ENCODE measurements at places on chromosomes 1 and 21. TPM values are rescaled to one million over a fixed set of nuclear protein-coding genes. Genes with fewer than 3 reads are reported as not detected.

Gene LRRC38
- not detected for total RNA-seq

Gene KCNE2
- total RNA-seq: not detected

Gene SLC19A1
- total RNA-seq: 8.3 TPM

Gene FABP3
- total RNA-seq: 6.6 TPM

Gene MIGA1
- total RNA-seq: 11.1 TPM

Gene THEM5
- total RNA-seq: not detected

Gene COL11A1
- total RNA-seq: 19.0 TPM

Gene C1orf226
- total RNA-seq: not detected

Gene GALE
- 67.8 TPM for total RNA-seq

Gene NUF2
- total RNA-seq: 102 TPM

Gene DNAH14
- total RNA-seq: 19.7 TPM

Gene CCDC24
- 5.5 TPM for total RNA-seq

DNA sequence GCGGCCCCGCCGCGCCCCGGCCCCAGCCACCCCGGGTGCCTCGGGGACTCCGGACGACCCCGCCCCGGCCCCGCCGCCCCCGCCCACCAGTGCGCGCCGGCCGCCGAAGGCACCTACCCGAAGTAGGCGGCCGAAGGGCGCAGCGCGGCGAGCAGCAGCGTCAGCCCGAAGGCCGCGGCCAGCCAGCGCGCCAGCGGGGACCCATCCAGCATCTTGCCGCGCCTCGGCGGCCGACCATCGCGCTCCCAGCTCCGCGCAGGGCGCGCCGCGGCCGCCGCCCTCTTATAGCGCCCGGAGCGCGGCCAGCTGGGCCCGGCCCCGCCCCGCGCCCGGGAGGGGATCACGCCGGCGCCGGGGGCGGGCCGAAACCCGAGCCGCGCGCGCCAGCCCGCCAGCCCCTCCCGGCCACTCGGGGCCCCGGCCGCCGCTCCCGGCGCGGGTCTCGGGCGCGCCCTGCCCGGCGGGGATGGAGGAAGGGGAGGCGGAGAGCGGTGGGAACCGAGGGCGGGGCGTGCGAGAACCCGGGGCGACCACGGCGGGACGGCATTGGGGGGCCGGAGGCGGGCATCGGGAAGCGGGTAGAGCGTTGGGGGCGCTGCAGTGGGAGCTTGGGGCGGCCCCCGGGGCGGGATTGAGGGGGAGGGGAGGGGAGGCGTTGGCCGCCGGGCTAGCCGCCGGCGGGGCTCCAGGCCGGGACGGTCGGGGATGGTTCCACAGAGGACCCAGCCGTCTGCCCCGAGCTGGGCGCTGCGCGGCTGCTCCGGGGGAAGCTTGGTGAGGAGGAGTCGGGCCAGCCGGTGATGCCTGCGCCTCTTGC lies at the start of gene WNT9A:
WNT9A (minus strand) TSS at position 257 of the 817 bp plus-strand sequence; CDS start at position 212, 45 bp downstream.
- peak; percentile 80 for DNase-seq

GRCh38 chr1:41518471-41518870 lies 34.0 kb upstream of the EDN2 start:
- DNase-seq: no peak

DNA sequence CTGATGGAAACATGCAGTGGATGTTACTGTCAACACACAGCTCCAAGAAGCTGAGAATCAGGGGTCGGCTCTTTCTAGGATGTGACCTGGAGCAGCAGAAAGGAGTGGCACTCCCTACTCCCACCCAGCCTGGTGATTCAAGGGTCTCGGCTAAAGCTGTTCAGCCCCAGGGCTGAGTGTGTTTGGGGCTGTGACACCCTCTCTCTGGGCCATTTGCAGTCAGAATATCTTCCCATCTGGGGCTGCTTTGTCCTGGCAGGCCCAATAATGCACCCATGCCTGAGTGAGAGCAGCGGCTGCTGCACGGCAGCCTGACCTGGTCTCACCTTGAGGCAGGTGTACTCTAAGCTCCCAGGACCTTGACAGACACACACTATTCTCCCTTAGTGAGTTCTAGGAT lies 52.5 kb upstream of the AJAP1 start:
- no peak for DNase-seq

- DNase-seq: no peak
These were observed 4.2 kb upstream of the DPT start for GRCh38 chr1:168733241-168733640.

DNA sequence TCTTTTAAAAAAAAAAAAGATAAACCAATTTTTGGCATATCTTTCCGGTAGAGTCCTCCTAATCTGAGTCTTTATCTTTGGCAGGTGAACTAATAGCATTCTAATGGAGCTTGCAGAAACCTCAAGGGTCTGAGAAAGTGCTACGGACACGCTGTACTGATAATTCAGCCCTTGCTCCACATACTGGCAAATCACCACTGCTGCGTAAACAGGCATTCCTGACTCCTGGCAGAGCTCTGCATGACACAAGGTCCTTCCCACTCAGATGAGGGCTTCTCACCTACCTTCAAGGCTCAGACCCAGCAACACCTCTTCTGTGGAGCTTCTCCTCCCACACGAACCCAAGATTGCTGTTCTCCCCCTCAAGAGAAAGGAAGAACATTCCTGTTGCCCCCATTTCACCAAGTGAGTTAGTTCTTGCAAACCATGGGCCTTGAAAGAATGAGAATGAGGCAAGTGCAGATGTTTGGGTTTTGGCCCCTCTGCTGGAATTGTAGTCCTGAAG lies 48.0 kb downstream of the LYST start:
- no peak for DNase-seq

DNA sequence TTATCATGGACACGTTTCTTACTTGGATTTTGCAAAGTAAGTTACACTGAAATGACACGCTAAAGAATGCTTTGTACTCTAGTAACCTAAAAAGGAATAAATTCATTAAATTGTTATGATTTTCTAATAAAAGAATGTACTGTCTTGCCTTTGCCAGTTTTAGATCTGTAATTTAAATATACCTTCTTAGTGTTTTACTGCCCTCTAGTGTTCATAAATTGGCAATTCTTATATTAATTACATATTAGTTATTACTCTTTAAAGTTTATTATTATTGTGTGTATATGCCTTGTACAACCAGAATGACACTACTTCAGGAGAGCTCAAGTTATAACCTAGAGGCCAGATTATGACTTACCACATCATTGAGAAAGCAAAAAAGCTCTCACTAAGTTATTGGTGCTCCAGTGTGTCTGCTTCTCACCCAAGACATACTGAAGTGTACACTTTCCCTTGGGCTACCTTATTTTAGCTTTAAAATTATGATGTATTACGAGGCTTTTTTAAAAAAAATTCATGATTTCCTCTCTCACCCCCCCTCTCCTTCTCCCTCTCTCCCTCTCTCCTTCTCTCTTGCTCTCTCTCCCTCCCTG lies 169.9 kb downstream of the HS2ST1 start:
- DNase-seq: peak; percentile 27

DNA sequence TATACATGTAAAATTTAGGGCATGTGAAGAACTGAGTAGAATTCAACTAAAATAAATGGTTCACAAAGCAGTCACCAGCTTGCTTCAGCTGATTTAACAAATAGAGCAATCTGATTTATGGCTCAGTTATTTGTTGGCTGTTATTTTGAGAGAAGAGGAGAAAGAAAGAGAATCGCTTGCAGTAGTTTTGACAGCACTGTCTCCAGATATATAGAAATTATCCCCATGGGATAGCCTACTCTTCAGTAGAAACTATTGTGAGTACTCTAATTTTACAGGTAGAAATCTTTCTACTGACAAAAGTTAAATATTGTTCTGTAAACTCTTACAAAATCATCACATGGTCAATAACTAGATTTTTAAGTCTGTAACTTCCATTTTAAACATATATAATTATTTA lies 1098.2 kb downstream of the MRPL39 start:
- DNase-seq: no peak

DNA sequence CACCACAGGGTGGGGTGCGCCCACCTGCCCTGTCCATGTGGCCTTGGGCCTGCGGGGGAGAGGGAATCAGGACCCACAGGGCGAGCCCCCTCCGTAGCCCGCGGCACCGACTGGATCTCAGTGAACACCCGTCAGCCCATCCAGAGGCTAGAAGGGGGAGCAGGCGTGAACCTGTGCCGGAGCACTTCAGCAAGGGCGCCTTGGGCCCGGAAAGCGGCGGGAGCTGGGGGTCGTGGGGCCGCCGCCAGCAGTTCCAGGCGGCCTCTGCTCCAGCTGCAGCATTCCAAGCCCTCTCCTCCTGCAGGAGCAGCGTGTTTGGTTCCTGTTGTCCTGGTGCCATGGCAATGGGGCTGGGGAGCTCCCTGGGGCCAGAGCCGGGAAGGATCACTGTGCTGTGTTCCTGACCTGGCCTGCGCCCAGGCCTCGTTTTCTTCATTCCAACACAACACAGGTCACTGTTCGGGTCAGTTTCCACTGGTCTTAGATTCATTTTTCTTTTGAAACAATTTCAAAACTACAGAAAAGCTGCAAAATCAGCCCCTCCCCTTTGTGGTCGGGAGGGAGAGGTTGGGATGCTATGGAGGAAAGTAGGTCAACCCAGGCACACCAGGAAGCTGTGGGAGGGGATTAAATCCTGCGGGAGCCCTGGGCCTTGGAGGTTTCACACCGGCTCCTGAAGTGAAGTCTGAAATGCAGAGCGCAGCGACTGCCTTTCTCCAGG lies 18.8 kb downstream of the SLX9 start:
- no peak for DNase-seq

- no peak for DNase-seq
These were observed 113.4 kb downstream of the ZBTB18 start for GRCh38 chr1:244164511-244164890.

DNA sequence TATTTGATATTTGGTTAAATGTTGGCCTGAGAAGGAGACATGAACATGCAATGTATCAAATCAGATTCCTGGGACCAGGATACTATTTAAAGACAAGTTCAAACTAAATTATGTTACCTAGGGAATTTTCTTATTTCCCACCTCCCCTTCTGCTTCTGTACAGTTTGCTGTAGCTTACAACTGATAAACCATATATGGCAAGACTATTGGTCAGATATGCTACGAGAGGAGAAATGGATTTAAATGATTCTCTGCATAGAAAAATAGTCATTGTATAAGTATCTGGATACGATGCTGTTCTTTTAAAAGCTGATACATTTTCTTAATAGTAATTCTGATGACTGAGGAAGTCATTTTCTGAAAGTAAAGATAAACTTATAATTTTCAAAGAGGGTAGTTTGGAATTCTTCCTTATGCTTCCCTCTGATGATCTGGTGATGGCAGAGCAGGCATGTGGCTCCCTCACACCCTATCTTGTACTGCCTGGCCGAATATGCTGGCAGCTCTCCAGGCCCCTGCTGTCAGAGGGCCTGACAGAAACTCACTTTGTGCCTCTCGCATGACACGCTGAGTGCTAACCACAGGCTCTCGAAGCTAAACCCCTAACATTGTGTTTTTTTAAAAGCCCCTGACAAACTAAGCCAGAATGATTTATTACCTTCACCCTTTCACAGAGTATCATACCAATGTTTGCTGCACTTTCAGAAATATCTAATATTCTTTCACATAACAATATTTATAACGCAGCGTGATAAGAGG lies 19.4 kb downstream of the RRP15 start:
- peak; percentile 34 for DNase-seq

- no peak for DNase-seq
These were observed 51.2 kb downstream of the GIPC2 start for GRCh38 chr1:78096976-78097375.

- DNase-seq: no peak
These were observed 12.2 kb downstream of the ARHGEF2 start for GRCh38 chr1:155966135-155966534.

- no peak for DNase-seq
These were observed 21.7 kb upstream of the VASH2 start for GRCh38 chr1:212928323-212929291.

- DNase-seq: peak; percentile 89
These were observed at the start of gene YBEY for GRCh38 chr21:46285761-46286647. Gene YBEY (plus strand): TSS chr21:46286342. CDS start chr21:46286914, 572 bp downstream.

DNA sequence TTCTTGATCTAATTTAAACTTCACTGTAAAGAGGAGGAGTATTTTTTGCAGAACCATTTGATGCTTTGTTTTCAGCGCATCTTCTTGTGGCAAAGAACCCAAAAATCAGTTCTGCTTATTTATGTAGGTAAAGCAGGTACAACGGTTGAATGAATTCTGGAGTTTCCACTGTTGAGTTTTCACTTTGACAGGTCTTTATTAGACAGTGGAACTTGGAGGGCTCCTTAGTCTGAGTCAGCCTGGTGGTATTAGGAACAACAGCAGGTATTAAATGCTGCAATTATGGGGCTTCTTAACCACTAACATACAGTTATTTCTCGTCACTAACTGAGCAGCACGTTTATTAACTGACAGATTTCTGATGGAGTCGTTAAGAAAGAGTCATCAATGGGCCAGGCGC lies 1.2 kb downstream of the LRIG2 start:
- peak; percentile 8 for DNase-seq

DNA sequence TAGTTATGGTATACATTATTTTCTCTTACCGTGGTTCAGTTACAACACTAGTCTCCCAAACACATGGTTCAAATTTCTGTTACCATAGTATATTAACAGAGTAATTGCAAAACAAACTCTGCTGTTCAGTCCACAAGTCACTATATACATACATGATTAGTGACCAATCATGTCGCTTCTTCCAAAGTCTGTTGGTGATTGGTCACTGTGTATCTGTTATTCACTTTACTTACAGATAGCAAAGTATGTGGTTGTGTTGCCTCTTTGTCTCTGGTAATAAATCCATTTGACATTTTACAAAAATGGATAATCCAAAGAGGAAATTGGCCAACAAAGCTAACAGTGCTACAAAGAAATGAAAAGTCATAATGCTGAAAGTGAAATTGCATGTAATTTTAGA lies 107.2 kb downstream of the RABGAP1L start:
- no peak for DNase-seq

DNA sequence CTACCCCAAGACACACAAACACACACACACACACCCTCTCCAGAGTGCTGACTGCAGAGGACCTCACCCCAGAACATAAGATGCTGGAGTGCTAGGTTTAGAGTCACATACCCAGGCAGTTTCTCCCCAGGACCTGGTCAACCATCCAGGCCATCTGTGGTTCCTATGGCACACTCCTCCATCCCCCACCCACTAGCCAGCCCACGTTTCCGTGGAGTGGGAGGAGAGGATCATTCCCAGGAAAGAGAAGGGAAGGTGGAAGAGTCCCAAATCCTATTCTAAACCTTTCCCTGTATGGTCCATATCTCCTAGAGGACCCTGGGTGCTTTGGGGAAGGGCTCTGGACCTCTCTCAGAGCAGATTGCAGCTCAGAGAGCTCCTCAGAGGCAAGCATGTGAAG lies 1.1 kb downstream of the KCNJ9 start:
- no peak for DNase-seq

Measured in RPMI7951 (cell line).